Hypothalamus (tissue), 51 donors: ENCODE measurements at places on chromosomes 2 and 18.

DNA sequence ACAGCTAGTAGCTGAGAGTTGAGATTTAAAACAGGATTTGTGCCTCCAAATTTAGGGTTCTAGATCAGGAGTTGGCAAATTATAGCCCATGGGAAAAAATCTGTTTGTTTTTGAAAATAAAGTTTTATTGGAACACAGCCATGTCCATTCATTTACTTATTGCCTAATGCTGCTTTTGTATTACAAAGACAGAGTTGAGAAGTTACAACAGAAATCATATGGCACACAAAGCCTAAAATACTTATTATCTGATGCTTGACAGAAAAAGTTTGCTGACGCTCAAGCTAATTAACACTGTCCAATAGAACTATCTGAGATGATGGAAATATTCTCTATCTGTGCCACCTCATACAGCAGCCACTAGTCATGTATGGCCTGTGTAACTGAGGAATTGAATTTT lies 229.1 kb upstream of the RASGRP3 start:
- no peak for DNase-seq

- peak; percentile 17 for DNase-seq
Measured at GRCh38 chr2:72993147-72993932, 76.0 kb downstream of the EMX1 start.

- DNase-seq = peak; percentile 41
Measured at GRCh38 chr18:10032331-10033015, 118.7 kb downstream of the VAPA start.

DNA sequence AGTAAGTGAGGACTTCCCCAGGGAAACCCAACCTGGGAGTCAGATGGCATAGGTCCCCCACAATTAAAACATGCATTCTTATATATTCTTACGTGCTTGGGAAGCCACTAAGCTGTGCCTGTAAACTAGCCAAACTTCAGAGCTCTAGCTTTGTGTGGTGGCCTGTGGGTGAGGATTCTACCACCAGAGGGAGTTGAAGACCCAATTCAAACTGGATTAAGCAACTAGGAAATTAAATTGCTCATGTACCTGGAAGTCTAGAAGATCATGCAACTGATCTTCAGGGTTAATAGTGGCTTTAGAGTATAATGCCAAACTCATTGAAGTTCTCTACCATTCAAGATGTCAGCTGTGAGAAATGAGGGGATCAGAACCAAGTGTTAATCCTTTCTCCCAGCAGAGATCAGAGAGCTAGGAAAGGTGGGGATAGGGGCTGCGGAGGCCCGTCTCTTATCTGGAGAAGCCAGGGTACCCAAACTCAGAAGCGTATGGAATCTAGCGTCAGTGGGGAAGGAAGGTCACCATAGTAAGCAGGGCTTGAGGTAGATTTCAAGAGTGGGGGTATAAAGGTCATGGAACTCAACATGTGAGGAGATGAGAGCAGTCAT lies 53.2 kb upstream of the CCDC85A start:
- DNase-seq = peak; percentile 27

DNA sequence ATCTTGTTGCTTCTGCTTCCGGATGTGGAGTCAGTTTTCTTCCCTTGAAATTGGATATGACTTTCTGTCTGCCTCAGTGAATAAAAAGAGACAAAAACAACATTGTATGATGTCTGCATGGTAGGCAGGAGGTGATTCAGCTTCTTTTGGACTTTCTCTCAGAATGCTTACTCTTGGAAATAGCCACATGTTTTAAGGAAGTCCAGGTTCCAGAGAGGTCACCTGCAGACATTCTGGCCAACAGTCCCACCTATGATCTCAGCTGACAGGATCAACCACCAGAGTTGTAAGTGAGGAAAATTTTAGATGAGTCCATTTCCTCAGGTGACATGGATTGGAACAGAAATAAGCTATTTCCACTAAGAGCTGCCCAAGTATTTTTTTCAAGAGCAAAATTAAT lies 508.7 kb upstream of the FAM98A start:
- no peak for DNase-seq

DNA sequence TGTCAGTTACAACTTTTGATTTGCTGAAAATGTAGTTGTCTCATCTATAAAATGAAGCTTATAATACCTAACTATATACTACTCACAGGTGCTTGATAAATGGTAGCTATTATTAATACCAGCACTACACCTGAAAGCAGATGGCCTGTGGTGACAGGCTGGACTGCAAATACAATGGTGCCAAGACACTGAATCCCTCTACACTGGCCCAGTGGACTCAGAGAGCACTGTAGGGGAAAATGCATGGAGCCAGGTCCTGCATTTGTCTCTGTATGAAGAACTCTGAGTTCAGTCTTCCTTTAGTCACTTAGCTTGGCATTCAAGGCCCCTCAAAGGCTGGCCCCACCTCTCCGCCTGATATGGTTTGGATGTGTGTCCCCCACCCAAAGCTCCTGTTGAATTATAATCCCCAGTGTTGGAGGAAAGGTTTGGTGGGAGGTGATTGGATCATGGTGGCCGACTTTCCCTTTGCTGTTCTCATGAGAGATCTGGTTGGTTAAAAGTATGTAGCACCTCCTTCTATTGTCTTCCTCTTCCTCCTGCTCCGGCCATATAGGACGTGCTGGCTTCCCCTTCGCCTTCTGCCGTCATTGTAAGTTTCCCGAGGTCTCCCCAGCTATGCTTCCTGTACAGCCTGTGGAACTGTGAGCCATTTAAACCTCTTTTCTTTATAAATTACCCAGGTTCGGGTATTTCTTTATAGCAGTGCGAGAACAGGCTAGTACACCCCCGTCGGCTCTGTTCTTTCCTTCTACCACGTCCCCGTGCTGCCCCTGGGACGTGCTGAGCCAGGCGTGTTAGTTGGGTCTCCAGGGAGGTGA lies 11.1 kb upstream of the NTSR2 start:
- DNase-seq = no peak

GRCh38 chr18:28189400-28190239 lies 12.7 kb upstream of the CDH2 start:
- no peak for DNase-seq

GRCh38 chr2:123153041-123153440 lies 872.0 kb upstream of the CNTNAP5 start:
- no peak for DNase-seq

DNA sequence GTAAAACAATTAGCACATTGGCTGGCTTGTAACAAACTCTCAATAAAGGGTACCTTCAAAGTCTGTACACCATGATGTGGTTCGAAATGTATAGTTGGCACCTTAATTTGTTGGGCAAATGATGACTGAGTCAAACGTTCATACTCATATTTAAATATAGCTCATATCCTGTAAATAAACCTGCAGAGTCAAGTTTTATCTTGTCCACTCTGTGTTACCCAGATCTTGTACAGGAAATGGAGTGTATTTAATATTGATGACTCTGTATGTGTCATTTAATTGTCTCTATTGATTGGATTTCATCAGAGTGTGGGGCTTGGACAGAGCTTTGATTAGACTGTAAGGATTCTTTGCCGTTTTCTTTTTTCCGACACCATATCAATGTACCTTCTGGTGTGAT lies 805.6 kb upstream of the ZEB2 start:
- DNase-seq = no peak

- no peak for DNase-seq
Measured at GRCh38 chr2:219430633-219431615, 3.7 kb upstream of the SPEG start.

DNA sequence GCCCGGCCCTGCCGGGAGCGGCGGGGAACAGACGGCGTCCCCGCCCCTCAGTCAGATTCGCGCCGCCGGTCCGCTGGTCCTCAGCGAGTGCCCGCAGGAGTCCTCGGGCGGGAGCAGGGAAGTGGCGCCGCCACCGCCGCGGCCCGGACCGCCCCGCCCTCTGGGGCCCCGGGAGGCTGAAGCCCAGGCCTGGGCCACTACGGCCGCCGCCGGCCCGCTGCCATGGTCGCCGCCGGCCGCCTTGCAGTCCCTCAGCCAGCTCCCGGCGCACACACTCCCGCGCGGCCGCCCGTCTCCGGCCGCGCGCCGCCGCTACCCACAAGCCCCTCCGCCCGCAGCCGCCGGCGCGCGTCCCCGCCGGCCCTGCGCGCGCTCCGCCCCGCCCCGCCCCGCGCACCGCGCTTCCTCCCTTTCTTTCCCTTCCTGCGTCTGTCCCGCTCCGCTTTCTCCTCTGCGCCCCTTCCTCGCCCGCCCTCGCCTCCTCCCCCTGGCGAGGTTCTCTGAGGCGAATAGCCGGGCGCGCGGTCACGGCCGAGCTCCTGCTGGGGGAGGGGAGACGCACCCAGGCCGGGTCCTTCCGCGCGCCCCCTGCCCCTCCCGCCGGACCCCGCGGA lies at the start of gene ROCK2:
ROCK2 (minus strand) TSS at position 295 of the 614 bp plus-strand sequence. CDS start 500 bp downstream, outside the sequence.
- peak; percentile 84 for DNase-seq

DNA sequence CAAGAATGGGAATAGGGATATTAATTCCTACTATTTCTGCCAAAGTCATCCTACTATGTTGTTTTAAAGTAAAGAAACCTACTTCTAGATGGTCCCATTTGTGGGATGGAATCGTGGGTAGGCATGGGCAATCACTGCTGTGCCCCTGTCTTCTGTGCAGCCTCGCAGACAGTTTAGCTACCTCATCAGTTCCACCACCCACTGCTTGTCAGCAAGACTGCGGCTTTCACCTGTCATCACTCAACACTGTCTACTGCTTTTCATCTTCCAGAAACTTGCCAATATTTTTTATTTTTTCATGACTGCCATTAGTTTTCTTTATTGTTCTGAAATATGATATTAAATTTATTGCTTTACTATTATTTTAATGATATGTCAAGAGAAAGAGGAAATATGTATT lies 368.1 kb upstream of the KYNU start:
- no peak for DNase-seq

DNA sequence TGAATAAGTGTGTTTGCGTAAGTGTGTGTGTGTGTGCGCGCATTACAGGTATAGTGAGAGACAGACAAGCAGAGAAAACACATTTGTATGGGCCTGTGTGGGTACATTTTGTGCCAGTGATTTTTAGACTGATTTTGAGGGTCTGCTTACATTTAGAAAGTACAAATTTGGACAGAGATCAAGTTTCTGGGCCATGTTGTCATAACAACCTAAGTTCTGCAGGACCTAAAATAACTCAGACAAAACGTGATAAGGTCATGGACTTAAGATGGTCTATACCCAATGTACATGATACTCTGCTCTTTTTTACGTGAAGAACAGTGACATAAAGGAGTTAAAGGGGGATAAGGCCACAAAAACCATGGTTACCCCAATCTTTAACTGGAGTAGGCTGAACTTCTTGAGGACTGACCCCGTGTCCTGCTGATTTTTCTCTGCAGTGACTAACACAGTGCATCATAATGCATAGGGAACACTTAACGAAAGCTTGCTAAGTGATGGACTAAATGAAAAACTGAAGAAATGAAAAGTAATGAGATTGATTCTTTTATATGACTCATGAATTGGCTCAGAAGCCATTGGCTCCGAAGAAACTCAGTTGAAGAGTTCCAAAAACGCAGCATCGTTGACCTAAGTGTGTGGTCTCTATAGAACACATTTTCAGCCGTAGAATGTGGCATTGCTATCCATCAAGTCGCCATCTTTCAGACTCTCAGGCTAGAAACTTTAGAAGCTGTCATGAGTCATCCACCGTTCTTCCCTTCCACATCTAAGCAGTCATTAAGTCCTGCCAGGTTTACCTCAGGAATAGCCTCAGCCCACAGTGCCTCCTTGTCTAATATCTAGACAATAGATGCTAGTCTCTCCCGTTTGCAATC lies 61.6 kb upstream of the NCOA1 start:
- no peak for DNase-seq

GRCh38 chr2:148901142-148901541 lies 26.1 kb downstream of the KIF5C start:
- DNase-seq = no peak

- DNase-seq = no peak
Measured at GRCh38 chr2:163647300-163647699, 88.5 kb downstream of the FIGN start.
